Stimulated activated CD4-positive, alpha-beta T cell treated with anti-CD3 and anti-CD28 coated beads, Interleukin-4, amount 100 ng/mL, for 1 hour (primary cell): ENCODE measurements at places on chromosomes 2 and 18.

DNA sequence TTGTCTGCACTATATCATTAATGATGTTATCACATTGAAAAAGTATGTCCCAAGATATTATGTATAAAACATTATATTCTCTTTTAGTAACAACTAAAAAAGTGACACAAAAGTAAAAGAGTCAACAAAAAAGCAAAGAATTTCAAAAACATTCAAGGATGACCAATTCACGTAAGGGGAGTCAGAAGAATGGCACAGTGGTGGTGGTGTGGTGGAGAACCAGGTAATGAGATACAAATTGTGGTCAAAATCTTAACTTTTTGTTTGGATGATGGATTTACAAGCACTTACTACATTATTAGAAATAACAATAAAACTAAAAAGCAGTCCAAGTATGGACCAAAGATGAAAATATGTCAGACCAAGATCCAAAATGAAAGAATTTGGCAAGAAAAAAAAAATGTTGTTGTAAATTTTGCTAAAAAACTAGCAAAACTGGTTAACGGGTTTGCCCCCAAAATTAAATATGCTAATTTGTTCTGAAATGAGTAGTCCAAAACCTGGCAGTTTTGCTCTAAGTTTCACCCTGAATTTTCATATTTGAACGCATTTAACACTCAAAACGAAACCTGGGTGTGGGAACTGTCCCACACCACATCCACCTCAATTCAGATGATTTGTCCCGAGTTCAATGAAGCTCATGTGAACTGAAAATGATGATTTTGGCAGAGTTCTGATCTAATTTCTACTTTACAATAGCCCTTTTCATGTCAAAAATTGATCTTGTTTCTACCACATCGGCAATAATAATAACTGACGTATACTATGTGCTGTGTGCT lies 135.8 kb downstream of the IKZF2 start:
- no peak for DNase-seq

GRCh38 chr18:57710226-57710625 lies 88.6 kb upstream of the NARS1 start:
- DNase-seq = no peak

DNA sequence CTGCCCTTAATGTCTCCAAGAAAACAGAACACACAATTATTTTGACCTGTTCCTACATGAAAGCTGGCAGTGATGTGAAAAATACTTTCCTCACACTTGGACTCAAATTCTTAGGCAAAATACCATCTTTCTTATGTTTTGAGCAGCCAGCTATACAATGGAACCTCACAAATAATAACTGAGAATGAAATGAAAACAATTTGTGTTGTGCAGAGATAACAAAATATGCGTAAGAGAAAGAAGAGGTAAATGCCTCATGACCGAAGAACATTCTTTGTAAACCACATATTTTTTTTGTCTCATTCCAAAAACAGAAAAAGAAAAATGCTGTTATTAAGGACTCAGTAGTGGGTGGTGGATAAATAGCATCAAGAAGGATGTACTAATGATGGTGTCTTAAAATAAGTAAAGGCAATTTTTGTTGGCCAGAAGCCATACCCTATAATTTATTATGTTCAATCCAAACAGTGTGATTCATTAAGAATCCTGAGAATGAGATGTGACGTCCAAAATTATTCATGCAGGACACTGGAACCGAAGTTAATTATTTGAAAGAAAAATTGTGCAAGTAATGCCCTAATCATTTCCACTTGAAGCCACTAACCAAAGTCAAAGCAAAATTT lies 193.0 kb upstream of the NETO1 start:
- no peak for DNase-seq

DNA sequence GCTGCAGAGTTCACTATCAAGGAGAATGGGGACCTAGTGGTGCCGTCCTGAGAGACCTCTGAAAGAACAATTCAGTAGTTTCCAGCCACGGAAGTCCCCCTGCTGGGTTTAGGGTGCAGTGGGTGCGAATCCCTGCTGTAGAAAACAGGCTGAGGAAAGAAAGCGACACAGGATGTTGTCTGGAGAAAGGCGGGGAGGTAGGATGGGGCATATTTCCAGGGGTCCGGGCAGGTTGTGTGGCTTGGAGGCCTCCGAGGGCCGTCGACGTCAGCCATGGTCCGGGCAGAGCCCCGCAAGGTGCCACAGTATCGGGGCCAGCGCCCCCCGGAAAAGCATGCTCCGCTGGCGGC lies 807 bp upstream of the CREB1 start:
- DNase-seq = peak; percentile 46
